NCI-H2081 (cell line): ENCODE measurements at places on chromosomes 1 and 21.

DNA sequence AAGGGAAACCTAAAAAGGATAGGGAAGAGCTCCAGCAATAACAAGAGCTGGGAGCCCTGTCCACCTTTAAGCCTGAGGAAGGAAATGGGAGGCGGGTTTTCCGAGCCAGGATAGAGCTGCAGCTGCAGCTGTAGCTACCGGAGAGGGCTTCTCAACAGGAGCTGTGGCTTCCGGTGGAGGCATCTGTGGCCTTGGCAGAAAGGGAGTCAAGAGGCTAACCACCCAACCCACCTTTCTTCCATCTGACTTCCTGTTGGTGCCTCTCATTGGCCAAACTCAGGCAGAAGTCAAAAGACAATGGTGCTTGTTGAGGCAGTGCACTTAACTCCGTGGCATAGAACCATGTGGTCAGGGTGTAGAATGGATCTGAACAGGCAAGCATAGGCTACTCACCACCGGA lies 313.1 kb upstream of the DAB1 start:
- no peak for DNase-seq

- DNase-seq = peak; percentile 22
These were observed 19.2 kb upstream of the PTTG1IP start for GRCh38 chr21:44892536-44893277.

DNA sequence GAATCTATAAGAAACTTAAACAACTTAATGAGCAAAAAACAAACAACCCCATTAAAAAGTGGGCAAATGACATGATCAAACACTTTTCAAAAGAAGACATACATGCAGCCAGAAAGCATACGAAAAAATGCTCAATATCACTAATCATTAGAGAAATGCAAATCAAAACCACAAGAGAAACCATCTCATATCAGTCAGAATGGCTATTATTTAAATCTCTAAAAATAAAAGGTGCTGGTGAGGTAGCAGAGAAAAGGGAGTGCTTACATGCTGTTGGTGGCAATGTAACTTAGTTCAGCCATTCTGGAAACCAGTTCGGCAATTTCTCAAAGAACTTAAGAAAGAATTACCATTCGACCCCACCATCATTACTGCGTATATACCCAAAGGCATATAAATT lies 147.7 kb downstream of the FAF1 start:
- no peak for DNase-seq

GRCh38 chr1:226466296-226466695 lies 58.4 kb upstream of the PARP1 start:
- peak; percentile 15 for DNase-seq

GRCh38 chr21:45324489-45325205 lies 37.0 kb upstream of the POFUT2 start:
- DNase-seq = no peak

- DNase-seq = peak; percentile 50
These were observed 967 bp downstream of the CENPS start for GRCh38 chr1:10431070-10431730.

GRCh38 chr1:242017580-242018233 lies 18.8 kb upstream of the MAP1LC3C start:
- DNase-seq = peak; percentile 85

DNA sequence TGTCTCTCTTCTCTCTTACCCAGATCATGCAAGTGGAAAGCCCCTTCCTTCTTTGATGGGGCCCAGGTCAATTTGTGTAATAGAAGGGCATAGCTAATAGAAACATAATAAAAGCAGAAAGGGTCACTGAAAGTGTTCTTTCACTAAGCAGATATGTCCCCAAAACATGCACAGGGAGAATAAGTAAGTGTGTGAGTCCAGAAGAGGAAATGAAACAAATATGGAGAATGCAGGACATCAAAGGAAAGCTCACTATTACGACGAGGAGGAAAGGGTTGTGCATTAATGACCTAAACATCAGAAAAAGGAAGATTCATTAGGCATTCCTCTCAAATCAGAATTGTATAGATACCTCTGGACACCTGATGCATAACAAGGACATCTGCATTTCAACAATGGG lies 81.4 kb upstream of the SMYD2 start:
- DNase-seq = no peak

GRCh38 chr1:54283635-54284385 lies 83.8 kb downstream of the MRPL37 start:
- no peak for DNase-seq

DNA sequence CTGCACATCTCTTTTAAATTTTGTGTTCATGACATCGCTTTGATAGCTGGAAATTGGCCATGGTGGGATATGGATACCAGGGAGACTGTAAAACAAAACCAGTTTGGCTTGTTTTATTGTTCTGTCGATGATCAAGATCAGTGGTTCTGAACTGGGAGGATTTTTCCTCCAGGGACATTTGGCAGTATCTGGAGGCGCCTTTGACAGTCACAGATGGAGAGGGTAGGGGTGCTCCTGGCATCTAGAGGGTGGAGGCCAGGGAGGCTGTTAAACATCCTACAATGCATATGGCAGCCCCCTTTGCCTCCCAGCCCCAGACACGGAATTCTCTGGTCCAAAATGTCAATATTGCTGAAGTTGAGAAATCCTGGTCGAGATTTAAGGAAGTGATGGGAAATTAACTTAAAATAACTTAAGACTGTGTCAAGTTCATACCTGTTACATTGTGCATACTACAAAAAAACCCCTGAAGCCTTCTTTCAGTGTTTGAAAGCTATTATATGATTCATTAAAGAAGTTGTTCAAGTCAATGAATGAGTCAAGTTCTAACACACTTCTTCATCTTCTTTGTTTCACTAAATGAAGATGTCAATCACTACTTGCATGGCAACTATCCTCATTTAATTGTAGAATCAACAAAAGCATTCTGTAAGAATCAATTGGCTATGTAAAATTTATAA lies 150.9 kb downstream of the KCNJ6 start:
- DNase-seq = no peak

DNA sequence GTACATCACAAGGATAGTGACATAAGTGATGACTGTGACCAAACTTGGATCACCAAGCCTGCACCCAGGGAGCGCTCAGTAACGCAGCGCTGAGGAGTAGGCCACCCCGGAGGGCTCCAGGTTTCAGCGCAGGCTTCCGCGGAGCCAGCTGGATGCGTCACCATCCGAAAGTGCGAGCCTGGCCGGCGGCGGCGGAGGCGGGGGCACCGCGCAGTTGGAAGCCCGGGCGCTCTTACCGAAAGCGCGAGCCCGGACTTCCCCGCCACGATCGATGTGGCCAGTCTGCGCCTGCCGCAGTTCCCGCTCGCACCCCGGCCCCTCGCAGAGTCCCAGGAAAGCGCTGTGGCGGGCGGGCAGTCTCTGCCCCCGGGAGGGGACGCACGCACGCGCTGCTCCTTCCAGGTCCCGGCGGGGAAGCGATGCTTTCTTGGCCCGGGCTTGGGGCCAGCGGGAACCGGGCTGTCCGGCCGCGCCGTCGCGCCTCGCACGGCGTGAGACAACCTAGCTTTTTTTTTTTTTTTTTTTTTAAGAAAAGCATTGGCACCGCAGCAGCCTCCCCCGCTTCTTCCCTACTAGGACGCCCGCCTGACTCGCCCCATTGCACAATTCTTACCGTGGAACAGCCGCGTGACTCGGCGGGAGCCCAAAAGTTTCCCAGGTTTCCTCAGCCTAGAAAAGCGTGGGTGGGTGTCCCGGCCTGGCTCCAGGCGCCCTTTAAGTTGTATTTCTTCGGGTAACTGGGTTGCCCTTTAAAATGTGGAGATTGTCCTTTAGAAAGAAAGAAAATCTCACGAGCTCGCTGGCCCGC lies 36.4 kb upstream of the JAK1 start:
- DNase-seq = no peak

DNA sequence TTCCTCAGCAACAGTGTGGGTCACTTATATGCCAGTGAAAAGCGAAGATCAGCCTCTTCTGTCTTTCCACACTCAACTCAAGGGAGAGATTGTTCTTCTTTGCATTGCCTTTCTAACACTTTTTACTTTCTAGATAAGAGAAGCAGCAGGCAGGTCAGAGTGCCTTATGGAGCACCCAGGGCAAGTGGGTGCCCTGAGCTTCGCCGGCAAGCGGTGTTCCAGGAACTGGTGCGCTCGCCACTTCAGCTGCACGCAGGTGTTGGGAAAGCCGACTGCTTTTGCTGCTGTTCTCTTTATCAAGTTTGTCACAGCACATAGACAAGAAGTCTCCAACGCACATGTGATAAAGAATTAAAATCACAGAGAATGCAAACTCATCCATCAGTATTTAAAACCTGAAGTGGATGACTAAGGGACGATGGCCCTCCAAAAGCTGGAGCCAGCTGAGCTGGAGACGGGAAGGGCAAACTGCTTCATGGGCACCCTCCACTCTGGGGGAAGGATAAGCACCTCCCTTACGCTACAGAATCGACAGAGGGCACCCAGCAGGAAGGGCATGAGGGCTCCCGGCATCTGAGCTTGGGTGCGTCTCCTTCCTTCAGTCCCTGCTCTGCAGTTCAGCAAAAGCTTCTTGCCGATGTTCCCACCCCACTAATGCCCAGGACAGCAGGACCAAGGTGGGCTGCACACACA lies 20.7 kb downstream of the UBE2G2 start:
- no peak for DNase-seq

DNA sequence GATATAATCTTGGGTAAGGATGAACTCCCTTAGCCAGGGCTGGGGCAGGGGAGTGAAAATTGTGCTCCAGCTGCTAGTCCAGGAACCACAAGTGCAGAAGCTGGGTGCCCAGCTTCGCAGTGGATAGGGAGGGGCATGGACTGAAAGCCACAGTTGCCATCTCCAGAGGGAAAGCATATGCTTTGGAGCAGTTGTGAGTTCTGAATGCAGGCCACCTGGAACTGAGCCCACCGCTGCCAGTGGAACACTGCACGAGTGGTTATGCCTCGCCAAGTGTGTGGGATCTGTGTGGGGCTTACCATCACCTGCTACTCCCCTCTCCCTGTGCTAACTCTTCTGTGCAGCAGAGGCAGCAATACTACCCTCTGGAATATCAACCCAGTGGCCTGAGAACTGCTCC lies 158.4 kb upstream of the DPT start:
- DNase-seq = no peak

DNA sequence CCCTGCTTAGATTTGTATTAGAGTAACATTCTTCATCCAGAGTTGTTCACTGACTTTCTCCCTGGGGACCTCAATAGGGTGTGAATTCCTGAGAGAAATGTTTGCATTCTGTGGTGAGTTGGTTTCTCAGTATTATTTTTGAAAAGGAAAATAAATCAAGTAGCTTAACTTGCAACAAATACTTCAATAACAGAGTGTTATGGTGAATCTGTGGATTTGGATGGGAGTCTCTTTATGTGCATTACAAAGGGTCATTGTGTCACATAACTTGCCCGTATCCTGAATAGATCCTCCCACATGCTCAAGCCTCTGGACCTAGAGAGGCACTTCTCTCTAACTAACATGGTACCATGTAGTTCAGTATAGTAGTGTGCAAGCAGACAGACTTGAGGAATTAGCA lies 68.4 kb upstream of the IPO9 start:
- no peak for DNase-seq

GRCh38 chr1:39158327-39159086 lies 46.0 kb upstream of the MACF1 start:
- DNase-seq = peak; percentile 45

GRCh38 chr1:169146576-169147214 lies 40.2 kb downstream of the ATP1B1 start:
- no peak for DNase-seq

GRCh38 chr1:63691701-63692425 lies 82.0 kb upstream of the ROR1 start:
- DNase-seq = peak; percentile 68

DNA sequence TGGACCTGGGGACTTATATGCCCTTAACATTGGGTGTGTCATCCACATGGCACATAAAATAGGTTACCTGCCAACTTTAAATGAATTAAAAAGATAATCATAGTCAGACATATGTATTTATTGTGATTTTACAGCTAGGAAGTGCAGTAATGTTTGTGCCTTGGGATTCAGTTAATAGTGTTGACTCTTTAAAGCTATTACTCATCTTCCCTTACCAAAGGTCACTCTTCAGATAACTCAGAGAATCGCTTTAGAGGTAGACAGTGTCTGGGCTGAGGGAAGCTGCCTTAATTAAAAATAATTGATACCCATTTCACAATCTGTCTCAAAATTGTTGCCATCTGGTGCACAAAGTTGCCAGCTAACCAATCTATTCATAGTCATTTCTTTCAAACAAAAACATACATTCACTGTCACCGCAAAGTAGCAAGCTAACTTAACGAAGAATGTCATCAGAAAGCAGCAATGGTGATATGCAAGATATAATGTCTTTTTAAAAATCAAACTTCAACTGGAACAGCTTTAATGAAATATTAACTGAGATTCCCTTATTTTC lies 3.0 kb upstream of the KRTAP15-1 start:
- DNase-seq = no peak

DNA sequence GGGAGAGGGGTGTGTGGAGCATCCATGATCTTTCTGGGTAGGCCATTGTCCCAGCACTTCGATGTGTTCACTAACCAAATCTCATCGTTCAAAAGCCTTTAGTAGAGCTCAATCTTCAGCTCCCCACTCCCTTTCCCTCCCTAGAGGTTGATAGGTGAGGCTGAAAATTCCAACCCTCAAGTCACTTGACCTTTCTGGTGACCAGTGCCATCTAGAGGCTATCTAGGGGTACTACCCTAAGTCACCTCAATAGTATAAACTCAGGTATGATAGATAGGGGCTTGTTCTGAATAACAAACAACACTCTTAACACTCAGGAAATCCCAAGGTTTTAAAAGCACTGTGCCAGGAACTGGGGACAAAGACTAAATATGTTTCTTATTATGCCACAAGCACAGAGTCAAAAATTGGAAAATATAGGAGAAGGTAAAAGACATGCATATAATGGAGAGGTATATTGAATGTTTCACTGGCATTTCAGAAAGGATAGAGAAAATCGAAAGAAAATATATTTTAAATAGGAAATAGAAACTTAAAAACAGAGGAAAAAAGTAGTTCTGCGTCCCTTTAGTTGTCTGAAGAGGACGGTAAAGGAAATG lies 42.9 kb upstream of the CD53 start:
- DNase-seq = peak; percentile 7

GRCh38 chr1:67610450-67610849 lies 74.6 kb upstream of the GADD45A start:
- DNase-seq = no peak

DNA sequence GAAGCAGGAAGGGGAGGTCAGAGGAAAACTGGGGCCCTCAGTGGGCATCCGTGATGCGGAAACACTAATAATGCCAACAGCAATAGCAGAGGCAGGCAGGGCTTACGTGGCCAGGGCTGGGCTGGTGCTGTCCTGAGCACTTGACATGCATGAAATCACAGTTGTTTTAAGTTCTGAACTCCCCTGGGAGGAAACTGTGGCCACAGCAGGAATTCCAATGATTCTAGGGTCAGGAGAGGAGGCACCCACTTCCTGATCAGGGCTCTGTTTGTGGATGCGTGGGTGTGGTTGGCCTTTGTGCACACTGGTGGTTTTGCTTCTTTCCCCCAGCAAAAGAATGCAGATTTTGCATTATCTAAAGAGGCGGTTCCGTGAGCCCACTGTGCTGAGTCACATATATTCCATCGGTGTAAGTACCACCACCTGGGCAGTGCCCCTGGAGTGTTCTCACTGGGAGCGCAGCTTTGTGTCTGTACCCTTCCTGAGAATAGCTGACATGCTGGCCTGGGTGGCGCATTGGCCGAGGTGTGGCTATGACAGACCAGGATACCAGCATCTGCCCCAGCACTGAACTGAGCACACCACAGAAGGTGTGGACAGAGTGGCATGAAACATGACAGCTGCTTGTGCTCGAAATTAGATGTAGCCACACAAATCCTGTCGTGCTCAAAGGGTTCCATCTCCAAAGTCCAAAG lies 71.0 kb downstream of the PDE9A start:
- no peak for DNase-seq
